NCI-H510A treated with DMSO at 0.1 percent for 48 hours (cell line): ENCODE measurements at places on chromosomes 1 and 21.

DNA sequence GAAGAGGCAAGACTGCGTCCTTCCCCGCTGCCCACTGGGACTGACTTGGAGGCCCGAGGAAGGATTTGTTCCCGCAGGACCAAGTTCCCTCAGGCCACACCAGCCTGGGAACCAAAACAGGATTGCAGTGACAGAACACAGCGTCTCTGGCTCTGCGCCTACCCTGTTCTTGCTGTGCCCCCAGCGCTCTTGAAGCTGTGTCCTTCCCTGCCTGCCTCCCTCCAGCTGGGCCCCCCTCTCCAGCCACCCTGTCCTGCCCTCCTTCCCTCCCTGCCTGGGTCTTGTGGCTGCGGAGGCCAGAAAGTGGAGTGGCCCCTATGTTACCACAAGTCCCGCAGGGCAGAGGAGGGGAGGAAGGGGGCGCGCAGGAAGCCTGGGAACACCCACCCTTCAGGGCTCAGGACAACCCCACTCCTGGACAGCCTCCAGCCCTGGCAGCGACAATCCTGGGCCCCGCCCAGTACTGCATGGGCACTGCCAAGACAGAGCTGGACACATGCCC, 164.9 kb downstream of the DYRK1A start:
- DNase-seq, result no peak

- DNase-seq, result peak; percentile 89
Observed at GRCh38 chr1:9112961-9113880, 15.7 kb downstream of the GPR157 start.

- no peak for DNase-seq
Observed at GRCh38 chr1:231865331-231865730, 238.7 kb downstream of the DISC1 start.

DNA sequence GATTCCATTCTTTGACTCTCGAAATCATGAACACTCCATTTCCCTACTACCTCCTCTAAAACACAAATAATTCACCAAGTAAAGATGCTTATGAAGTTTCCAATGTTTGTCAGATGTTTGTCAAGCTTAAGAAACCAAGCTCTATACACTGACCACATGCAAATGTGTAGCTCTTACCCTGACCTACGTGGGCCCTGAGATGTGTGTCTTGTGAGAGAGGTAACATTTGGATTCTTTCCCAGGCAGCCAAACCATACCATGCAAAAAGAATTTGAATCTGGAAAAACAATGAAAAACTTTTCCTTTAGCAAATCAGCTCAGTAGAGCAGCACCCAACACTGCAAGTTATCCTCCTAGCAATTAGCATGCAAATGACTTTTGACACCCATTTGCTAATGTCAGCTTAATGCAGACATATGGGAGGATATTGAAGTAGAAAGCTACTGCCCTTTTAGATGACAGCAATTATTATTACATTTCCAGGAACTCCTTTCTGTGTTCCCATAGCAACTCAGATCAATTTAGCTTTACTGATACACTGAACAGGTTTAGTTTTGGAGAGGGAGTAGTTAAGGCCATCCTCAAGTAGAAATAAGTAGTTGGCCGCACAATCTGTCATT, 83.2 kb upstream of the RGS4 start:
- DNase-seq, result no peak

GRCh38 chr1:228500143-228500734, 13.1 kb downstream of the RNF187 start:
- no peak for DNase-seq

- DNase-seq, result no peak
Observed at GRCh38 chr1:30728340-30728739, 5.0 kb upstream of the MATN1 start.

DNA sequence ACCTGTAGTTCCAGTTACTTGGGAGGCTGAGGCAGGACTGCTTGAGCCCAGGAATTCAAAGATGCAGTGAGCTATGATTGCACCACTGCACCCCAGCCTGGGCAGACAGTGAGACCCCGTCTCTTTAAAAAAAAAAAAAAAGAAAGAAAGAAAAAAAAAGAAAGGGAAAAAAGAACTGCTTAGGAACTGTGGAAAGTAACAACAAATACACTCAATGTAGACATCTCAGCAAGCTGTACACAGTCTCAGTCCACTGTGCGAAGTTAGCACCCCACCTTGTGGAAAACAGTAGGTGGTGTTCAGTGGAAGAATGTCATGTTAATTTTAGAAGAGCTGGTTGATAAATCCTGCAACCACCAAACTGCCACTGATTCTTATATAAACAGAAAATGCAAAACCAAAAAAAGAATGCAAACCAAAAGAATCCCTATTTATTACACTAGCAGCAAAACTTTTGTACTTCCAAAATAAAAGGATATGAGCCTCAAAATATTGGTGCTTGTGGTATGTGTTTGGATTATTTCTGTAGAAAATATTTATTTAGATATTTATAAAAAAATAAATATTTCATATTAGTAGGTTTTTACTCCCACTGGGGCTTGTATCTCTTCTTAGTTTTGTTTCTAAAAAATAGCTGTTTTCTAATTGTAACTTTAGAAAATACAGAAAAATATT, 31.1 kb downstream of the ALG14 start:
- peak; percentile 47 for DNase-seq

GRCh38 chr1:3507636-3508275, 53.3 kb downstream of the ARHGEF16 start:
- DNase-seq, result no peak

DNA sequence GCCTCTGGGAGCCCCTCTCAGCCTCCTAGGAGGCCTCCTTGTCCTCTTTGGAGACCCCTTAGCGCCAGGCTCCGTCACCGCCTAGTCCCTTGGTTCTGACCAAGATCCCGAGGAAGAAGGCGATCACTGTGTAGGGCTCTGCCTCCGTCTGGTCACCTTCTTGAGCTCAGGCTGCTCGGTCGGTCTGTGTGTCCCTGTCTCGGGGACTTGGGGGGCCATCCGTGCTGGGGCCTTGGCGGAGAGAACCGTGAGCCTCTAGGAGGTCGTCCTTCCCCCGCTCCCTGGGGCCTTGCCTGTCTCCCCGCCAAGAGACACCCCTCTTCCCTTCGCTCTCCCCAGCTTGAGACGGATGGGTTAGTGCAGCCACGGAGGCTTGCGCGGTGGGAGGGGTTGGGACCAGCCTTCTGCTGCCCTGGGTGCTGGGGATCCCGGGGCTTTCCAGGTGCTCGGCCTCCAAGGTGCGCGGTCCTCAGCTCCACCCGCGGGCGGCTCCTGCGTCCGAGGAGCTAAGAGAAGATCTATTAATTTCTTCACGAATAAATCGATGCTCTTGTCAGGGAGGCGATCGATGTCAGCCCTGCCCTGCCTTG, 701 bp upstream of the INSRR start:
- DNase-seq, result no peak

GRCh38 chr1:94315552-94316116, 78.2 kb upstream of the ARHGAP29 start:
- no peak for DNase-seq

GRCh38 chr1:205435578-205436573, 14.0 kb upstream of the LEMD1 start:
- no peak for DNase-seq

DNA sequence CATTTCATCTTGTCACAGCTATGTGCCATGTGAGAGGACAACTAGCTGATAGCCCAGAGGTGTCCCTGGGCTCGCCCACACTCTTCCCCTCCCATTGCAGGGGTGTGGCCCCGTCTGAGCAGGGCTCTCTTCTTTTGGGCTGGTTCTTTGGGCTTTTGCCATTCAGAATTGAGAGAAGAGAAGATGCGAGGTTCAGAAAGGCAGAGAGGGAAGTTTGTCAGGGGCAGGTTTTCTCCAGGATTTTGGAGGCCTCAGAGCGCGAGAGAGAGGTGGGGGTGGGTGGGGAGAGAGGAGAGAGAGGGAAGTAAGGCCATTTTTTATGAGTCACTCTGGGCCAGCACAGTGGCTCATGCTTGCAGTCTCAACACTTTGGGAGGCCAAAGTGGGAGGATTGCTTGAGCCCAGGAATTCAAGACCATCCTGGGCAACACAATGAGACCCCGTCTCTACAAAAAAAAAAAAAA, 5.2 kb downstream of the IFI6 start:
- no peak for DNase-seq

DNA sequence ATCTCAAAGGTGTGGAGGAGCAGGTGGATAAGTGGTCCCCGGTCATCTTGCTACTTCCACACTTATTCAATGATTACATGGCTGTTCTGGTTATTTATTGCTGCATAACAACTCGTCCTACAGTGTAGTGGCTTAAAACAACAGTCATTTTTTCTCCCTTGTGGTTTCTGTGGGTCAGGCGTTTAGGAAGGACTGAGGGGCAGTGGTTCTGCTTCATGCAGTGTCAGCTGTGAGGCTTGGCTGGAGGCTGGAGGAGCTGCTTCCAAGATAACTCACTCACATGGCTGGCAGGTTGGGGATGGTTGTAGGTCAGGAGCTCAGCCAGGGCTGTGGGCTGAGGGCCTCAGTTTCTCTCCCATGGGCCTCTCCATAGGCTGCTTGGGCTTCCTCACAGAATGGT, 5.9 kb upstream of the SLC6A17 start:
- no peak for DNase-seq

- DNase-seq, result no peak
Observed at GRCh38 chr21:35529171-35529863, 480.2 kb upstream of the RUNX1 start.

GRCh38 chr1:212500983-212501382, 68.3 kb downstream of the NENF start:
- DNase-seq, result no peak

GRCh38 chr1:234250747-234251146, 122.5 kb upstream of the COA6 start:
- DNase-seq, result no peak

GRCh38 chr1:230271300-230272035, 154.7 kb downstream of the PGBD5 start:
- DNase-seq, result no peak

DNA sequence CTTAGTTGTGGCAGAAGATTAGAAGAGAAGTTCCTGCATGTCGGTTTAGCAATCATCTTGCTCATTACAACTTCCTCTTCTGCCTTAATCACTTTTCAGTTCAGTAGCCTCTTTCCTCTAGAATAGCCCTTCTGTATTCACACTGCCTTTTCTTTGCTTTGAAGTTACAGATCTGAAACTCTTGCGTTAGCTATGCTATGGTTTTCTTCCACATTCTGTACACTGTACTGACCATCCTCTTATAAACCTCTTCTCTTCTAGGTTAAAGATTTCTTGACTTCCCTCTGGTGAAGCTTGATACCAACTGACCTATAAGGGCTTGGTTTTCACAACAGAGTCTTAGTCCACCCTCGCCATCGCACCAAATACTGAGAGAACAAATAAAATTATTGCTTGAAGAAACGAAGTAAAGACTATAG, 35.0 kb downstream of the C21orf91 start:
- no peak for DNase-seq

DNA sequence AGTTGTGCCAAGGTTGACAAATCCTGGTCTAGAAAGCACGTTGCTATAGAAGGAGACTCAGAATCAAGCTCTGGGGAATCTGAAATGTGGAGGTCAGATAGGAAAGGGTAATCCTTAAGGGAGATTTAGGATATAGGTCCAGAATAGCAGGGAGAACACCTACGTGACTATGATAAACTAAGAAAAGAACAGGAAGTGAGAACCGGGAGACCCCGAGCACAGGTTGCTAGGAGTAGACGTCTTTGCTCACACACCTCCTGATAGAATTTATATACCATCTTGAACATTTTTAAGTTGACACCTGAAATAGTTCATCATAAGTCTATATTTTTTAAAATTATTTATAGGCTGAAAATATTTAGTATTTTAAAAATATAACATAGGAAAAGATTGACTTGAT, 7.9 kb upstream of the COG2 start:
- no peak for DNase-seq

DNA sequence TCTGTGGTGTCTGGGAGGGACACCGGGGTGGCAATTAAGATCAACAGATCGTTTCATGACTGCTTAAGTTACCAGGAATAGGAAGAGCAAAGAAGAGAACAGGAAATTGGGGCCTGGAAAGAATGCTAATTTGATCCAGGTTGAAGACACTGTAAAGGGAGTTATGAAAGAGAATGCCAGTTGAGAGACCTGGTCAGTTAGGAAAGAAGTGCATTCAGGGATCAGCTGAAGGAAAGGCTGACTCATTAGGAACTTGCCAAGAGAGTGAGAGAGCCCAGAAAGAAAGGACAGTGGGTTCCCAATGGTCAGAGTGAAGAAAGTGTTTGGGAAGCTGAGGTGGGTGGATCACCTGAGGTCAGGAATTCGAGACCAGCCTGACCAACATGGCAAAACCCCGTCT, 119.6 kb downstream of the UBE2U start:
- no peak for DNase-seq

GRCh38 chr21:24428591-24429199, 1178.6 kb downstream of the MRPL39 start:
- no peak for DNase-seq

- no peak for DNase-seq
Observed at GRCh38 chr1:214791961-214792360, 189.0 kb downstream of the CENPF start.

GRCh38 chr21:34690041-34690792, 21.4 kb downstream of the CLIC6 start:
- DNase-seq, result peak; percentile 90

- peak; percentile 11 for DNase-seq
Observed at GRCh38 chr1:200226268-200226968, 183.4 kb downstream of the ZNF281 start.

DNA sequence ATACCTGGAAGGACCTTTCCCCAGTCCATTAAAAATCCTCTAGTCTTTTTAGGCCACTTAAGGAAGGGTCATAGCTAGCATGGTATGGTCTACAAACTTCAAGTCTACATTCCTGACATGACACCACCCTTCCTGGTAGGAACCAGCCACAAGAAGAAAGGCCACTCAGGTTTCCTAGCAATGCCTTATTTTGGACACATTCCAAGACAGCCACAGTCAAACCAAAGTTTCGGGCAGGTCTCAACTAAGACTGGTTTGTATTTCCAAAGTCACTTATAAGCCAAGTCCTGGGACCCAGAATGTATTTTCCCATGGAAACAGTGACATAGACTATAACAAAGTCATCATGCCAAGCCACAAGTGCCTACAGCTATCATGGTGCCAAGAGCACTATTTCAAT, 50.6 kb upstream of the SLC44A3 start:
- no peak for DNase-seq

DNA sequence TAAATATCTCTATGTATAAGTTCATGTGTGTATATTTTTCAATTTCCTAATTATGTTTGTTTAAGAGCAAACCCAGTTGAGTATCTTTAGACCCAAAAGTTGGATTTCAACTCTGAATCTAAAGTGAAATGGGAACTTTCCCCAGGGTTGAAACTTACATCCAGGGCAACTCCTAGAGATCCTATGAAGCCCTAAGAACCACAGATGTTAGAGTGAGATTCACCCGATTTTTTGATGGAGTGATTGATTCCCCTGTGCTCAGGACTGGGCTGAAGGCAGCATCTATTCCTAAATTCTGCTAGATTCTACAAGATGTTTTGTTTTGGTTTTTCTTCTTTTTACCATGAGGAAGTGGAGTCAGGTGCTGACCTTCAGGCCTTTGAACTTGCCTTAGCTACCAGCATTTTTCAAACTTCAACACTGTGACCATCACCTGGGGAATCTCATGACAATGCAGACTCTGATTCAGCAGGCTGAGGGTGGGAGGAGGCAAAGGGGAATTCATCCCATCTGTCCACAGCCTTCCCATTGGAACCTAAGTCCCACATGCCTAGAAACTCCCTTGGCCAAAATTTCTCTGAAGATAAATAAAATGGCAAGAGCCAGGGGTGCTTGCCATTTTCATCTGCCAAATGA, 145.5 kb downstream of the ETS2 start:
- no peak for DNase-seq
